ENCODE measurements at places on chromosomes 11 and 22. TPM values are rescaled to one million over a fixed set of nuclear protein-coding genes. Genes with fewer than 3 reads are reported as not detected.

Gene FOLR2
- 27.1 TPM for total RNA-seq

Gene INPP5J
- 15.4 TPM for total RNA-seq

Gene PDXP
- total RNA-seq = 17.6 TPM

Gene PHF21A
- total RNA-seq = 36.6 TPM

Gene ARHGAP20
- 0.38 TPM for total RNA-seq

Gene KRTAP5-2
- total RNA-seq = not detected

Gene OR8D1
- not detected for total RNA-seq

Gene GRIK4
- 0.11 TPM for total RNA-seq

Gene NLRP14
- not detected for total RNA-seq

Gene TUBA8
- 247 TPM for total RNA-seq

Gene OR51S1
- not detected for total RNA-seq

Gene CARD10
- 8.3 TPM for total RNA-seq

Gene NXPE4
- total RNA-seq = not detected

Gene OR52E8
- total RNA-seq = not detected

Gene SERPIND1
- 0.08 TPM for total RNA-seq

Gene NAV2
- total RNA-seq = 10.5 TPM

Gene LYVE1
- 77.2 TPM for total RNA-seq

Gene TTC36
- total RNA-seq = 0.30 TPM
